ENCODE measurements at places on chromosomes 13 and 19. TPM values are rescaled to one million over a fixed set of nuclear protein-coding genes. Genes with fewer than 3 reads are reported as not detected.

Gene TTC9B
- total RNA-seq = not detected

Gene GFY
- not detected for total RNA-seq

Gene ZNF728
- total RNA-seq = 0.53 TPM

Gene CPB2
- 0.55 TPM for total RNA-seq

Gene KCNRG
- 0.80 TPM for total RNA-seq

Gene STXBP2
- 1.3 TPM for total RNA-seq

Gene PSG1
- total RNA-seq = not detected

Gene ZNF493
- total RNA-seq = 5.9 TPM

Gene ZNF665
- total RNA-seq = not detected

Gene ZNF491
- total RNA-seq = 0.56 TPM

Gene TMEM255B
- 0.48 TPM for total RNA-seq

Gene MIA
- total RNA-seq = 234 TPM

DNA sequence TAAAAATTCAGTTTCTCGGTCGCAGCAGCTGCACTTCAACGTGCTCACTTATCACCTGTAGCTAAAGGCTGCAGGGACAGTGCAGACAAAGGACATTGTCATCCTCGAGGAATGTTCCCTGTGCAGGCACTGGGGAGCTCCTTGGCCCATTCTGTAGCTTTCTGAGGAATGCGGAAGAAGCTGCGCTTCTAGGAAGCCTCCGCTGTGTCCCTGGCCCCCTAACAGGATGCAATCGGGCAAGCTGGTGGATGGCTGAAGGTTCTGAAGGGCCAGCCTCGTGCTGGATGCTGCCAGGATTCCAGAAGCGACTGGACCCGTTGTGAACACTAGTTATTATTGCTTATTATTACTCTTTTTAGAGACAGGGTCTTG is 8.1 kb downstream of the ANO8 start:
- DNase-seq = no peak

DNA sequence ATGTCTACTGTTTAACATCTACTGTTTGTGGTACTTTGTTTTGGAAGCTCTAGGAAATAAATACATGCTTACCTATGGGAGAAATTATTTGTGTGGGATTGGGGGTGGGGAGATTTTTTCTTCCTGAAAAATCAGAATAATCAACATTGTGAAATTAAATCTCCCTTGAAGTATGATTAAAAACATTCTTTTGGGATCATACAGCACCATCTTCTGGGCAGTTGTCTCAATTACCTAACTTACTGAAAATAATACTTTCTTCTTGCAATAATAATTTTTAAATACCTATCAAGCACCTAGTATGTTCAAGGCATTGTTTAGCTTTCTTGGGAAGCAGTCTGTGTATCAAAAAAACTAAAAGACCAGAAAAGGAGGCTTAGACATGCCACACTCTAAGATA is 576.5 kb upstream of the ARGLU1 start:
- no peak for DNase-seq

GRCh38 chr13:85411591-85411990 is 387.6 kb downstream of the SLITRK6 start:
- DNase-seq = no peak

DNA sequence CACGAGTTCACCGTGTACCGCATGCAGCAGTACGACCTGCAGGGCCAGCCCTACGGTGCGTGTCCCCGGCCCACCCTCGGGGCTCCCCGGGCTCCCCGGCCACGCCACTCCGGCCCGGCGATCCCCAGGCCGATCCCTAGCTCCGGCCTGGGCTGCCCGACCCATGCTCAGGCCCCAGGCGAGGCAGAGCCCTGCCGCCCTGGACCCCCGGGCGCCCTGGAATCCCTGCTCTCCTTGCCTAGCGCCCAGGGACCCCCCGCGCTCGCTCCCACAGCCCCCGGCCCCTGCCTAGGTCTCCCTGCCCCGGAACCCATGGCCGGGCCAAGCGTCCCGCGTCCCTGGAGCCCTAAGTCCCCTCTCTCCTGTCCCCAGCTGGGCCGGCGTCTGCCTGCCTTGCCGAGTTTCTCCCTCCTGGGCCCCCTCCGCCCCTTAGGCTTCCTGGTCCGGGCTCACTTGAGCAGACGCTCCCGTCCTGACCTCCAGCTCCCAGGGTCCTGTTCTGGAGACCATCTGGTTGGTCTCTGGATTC is 494 bp downstream of the NCLN start:
- no peak for DNase-seq

GRCh38 chr13:51380269-51380668 is 40.8 kb downstream of the SERPINE3 start:
- no peak for DNase-seq

GRCh38 chr13:113052206-113052605 is 53.4 kb upstream of the F7 start:
- no peak for DNase-seq

- no peak for DNase-seq
Measured at GRCh38 chr19:53874606-53874990, 6.9 kb downstream of the MYADM start.

DNA sequence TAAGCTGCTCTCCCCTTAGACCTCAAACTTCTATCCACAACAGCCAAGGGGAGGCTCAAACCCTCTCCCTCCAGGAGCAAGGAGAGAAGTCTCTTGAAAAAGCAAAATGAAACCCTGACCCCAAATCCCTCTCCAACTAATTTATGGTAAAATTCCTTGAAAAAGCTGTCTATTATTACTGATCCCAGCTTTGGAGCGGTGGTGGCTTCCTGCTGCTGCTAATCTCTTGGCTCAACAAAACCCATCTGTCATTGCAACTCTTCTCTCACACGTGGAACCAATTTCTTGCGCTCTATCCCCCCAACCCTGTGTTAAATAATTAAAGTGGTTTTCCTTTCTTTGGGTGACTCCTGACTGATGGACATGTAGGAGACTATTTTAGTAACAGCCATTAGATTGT is 64.1 kb upstream of the OXGR1 start:
- no peak for DNase-seq

DNA sequence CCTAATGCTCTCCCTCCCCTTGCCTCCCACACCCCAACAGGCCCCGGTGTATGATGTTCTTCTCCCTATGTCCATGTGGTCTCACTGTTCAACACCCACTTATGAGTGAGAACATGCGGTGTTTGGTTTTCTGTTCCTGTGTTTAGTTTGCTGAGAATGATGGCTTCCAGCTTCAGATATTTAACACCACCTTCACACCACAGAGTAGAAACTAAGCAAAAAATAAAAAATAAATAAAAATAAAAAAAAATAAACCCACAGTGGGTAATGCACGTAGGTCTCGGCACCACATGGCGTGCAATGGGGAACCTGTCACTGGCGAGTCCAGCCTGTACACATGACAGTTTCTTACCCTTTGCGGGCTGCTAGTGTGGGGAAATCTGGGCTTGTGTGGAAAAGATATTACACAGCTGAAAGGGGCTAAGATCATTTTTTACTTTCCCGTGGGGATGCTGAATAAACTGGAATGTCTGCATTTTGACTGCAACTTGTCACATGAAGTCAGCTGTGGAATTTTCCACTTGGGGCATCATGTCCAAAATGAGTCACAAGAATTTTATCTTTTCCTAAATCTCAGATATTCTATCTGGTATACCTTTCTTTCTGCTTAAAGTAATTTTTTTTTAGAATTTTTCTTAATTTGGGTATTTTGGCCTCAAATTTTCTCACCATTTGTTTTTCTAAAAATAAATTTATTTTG is 170.5 kb downstream of the IRS2 start:
- no peak for DNase-seq

DNA sequence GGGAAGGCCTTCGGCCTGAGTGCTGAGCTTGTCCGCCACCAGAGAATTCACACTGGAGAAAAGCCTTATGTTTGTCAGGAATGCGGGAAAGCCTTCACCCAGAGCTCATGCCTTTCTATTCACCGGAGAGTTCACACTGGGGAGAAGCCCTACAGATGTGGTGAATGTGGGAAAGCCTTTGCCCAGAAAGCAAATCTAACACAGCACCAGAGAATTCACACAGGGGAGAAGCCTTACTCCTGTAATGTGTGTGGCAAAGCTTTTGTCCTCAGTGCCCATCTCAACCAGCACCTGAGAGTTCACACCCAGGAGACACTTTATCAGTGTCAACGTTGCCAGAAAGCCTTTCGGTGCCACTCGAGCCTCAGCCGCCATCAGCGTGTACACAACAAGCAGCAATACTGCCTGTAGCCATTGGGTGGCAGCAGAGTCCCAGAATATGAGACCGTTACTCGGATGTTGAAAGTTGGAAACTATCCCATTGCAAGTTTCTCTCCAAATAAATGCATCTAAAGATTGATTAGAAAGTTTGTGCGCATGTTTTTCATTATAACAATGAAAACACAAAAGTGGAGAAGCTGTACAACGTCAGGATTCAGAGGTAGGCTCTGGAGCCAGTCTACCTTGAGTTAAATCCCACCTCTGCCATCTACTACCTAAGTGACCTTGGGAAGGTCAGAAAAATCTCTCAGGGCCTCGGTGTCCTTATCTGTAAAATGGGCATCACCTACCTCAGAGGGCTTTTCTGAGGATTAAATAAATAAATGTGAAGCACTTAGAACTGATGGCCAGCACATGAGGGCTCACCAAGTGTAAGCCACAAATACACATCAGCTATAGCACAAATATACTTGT is 21.1 kb downstream of the ZNF473 start:
- peak; percentile 64 for DNase-seq

- no peak for DNase-seq
Measured at GRCh38 chr19:33293255-33294057, 8.9 kb downstream of the CEBPA start.

- peak; percentile 84 for DNase-seq
Measured at GRCh38 chr13:27424246-27425157, at the start of gene GTF3A. Gene GTF3A (plus strand): TSS chr13:27424619.

GRCh38 chr13:114235697-114236096 is 1.0 kb downstream of the CDC16 start:
- peak; percentile 17 for DNase-seq

Data from SK-MEL-5 (cell line).